ENCODE measurements at places on chromosomes 3 and 15. TPM values are rescaled to one million over a fixed set of nuclear protein-coding genes. Genes with fewer than 3 reads are reported as not detected.

GRCh38 chr3:128338536-128339330 is 128.0 kb downstream of the DNAJB8 start:
- H3K4me1 ChIP-seq: no peaks in the 10 kb centered on the region
- H3K27me3 ChIP-seq: no peaks in the 10 kb centered on the region
- no peak for DNase-seq
- no peak overlapping the region for H3K27ac ChIP-seq
- H3K36me3 ChIP-seq: no peaks in the 10 kb centered on the region
- H3K4me3 ChIP-seq: no peak overlapping the region

ZMYND10 gene
- total RNA-seq: 3.6 TPM

MYEF2 gene
- 25.2 TPM for total RNA-seq

- no peak for DNase-seq
- no peak overlapping the region for H3K4me3 ChIP-seq
- no peaks in the 10 kb centered on the region for H3K4me1 ChIP-seq
- H3K36me3 ChIP-seq: no peaks in the 10 kb centered on the region
- peaks cover 2% of the 10 kb centered on the region for H3K27me3 ChIP-seq
Observed at GRCh38 chr15:94029495-94029894, 201.9 kb upstream of the MCTP2 start.

DNA sequence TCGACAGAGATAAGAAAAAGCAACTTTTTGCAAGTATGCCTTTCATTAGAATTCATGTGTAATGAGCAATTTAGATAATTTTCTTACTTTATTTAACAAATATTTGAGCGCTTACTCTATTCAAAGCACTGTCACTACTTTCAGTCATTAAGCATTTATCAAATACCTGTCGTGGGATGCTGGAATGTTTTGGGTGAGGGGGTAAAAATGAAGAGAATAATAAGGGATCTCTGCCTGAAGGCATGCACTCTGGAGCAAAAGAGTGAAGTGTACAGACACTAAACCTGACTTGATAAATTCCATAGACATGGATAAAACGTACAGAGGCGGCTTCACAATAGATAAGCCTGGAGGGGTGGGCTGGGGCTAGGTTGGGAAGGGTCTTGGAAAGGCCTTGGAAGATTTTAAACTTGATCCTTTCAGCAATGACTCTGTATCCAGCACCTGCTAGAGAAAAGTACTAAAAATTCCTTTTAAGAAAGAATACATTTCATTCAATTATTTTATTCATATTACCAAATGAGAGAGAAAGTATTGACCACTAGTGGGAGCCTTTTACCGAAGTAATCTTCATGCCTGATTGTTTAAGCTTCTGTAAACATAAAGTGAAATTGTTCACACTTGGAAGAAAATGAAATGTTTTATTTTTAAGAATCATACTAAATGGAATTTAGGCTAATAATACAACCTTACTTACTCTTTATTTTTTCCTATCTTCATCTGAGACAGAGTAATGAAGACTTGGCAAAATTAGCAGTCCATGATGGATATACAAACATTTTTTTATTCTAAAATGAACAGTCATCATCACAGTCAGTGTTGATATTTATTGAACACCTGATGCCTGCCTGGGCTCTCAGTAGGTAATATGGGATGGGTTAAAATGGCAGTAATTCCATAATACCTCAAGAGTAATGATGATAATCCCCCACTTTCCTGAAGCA is 113.2 kb downstream of the PPP2R3A start:
- H3K27me3 ChIP-seq: peaks cover 6% of the 10 kb centered on the region
- no peak for DNase-seq
- no peaks in the 10 kb centered on the region for H3K4me1 ChIP-seq
- no peak overlapping the region for H3K27ac ChIP-seq
- no peaks in the 10 kb centered on the region for H3K36me3 ChIP-seq

DNA sequence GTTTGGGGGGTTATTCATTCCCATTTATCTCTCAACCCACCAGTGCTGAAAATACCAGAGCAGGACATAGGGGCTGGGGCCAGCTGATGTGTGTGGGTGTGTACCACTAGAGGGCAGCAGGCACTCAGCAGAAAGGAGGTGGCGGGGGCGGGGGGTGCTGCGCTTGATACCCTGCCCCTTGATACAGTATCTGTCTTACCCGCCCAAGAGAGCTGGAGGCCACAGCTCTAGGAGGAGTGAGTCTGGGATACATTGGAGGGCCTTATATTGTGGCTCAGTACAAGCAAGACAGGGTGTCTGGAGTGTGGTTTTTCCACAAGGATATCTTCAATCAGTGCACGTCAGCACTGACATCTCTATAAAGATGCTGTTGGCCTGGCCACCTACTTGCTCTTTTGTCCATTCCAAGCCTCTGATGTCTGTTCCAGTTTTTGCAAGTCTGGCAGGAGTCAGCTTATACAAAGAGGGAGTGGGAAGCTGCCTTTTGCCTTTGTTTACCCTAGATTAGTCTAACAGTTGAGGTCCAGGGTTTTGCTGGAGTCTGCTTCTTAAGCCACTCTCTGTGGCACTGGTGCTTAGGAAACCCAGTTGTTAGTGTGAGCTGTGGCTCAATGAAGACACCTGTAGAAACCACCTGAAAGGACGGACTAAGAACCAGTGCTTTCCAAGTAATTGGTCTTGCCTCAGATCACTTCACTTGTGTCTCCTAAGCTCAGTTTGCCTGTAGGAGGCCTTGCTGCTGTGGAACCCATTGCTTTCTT is 1.5 kb upstream of the RBM15B start:
- H3K27ac ChIP-seq: peak overlapping the region; percentile 73
- no peaks in the 10 kb centered on the region for H3K27me3 ChIP-seq
- peaks cover 58% of the 10 kb centered on the region for H3K36me3 ChIP-seq
- DNase-seq: peak; percentile 72

DNA sequence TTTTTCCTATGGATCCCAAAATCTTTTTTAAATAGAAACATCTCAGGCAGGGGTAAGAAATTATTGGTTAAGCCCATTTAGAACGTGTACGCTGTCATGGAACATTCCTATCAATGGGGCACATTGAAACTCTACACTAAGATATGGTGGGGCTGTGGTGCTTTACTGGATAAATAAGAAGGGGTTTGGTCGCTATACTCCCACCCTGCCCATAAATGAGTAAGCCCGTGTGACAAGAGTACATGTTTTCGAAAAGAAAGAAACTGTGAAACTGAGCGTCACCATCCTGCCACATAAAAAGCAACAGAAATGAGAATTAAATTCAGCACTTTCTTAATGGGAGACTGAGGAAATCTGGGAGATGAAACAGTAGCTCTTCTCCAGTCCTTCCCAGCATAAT is 929.7 kb upstream of the CFAP20DC start:
- DNase-seq: no peak
- H3K27me3 ChIP-seq: no peaks in the 10 kb centered on the region
- no peak overlapping the region for H3K27ac ChIP-seq
- H3K4me1 ChIP-seq: peaks cover 38% of the 10 kb centered on the region
- H3K4me3 ChIP-seq: no peak overlapping the region

GRCh38 chr3:113677737-113678136 is 18.7 kb downstream of the USF3 start:
- H3K27me3 ChIP-seq: no peaks in the 10 kb centered on the region
- peaks cover 17% of the 10 kb centered on the region for H3K36me3 ChIP-seq
- no peak for DNase-seq
- no peak overlapping the region for H3K27ac ChIP-seq
- no peaks in the 10 kb centered on the region for H3K4me1 ChIP-seq

GRCh38 chr3:58429657-58430056 is 4.0 kb downstream of the PDHB start:
- H3K4me3 ChIP-seq: no peak overlapping the region
- no peak overlapping the region for H3K27ac ChIP-seq
- no peak for DNase-seq
- peaks cover 20% of the 10 kb centered on the region for H3K4me1 ChIP-seq

DNA sequence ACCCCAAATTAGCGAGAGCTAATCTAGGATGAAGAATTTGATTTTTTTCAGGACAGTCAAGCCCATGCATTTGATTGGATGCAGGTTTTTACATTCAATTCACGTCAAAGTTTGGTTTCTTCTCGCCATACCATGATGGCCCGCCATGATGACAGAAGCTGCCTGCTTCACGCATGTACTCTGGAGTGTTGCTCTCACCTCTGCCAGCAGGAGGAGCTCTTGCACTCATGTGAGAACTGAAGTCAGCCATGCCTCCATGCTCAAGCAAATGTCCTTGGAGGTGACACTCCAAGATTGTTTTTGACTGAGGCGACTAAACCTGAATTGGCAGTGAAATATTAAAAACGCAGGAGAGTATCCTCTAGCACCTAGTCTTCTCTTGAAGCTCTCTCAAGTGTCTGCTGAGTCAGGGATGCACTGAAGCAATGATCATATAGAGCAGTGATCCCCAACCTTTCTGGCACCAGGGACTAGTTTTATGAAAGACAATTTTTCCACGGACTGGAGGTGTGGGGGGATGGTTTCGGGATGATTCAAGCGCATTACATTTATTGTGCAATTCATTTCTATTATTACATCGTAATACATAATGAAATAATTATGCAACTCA is 120.9 kb downstream of the SAMMSON start:
- H3K27me3 ChIP-seq: peaks cover 4% of the 10 kb centered on the region
- H3K4me3 ChIP-seq: no peak overlapping the region
- no peaks in the 10 kb centered on the region for H3K4me1 ChIP-seq
- no peaks in the 10 kb centered on the region for H3K36me3 ChIP-seq

TTLL13 gene
- total RNA-seq: 0.87 TPM

SLC12A1 gene
- total RNA-seq: not detected

KBTBD8 gene
- 8.3 TPM for total RNA-seq

MUC4 gene
- total RNA-seq: 0.15 TPM

- peak overlapping the region; percentile 78 for H3K27ac ChIP-seq
- H3K4me1 ChIP-seq: peaks cover 66% of the 10 kb centered on the region
- peak overlapping the region; percentile 87 for H3K4me3 ChIP-seq
- H3K27me3 ChIP-seq: no peaks in the 10 kb centered on the region
- peaks cover 23% of the 10 kb centered on the region for H3K36me3 ChIP-seq
Observed at GRCh38 chr3:69079269-69080159, 651 bp downstream of the UBA3 start.

DNA sequence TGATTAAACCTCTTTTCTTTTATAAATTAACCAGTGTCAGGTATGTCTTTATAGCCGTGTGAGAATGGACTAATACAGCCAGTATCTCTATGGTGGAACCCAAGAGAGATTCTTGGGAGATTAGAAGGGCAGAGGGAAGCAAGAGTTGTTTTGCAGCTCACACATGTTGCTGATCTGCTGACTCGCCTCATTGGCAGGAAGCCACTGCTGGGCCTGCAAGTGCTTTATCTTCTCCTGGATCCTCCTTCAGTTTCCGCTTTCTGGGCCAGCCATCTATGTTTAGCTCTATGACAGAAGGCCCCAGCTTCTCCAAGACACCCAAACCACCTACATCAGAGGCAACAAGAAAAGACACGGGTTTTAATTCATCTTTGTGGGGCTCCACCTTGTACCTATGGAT is 23.4 kb upstream of the GALNT15 start:
- DNase-seq: no peak
- H3K4me3 ChIP-seq: no peak overlapping the region
- no peaks in the 10 kb centered on the region for H3K27me3 ChIP-seq
- H3K4me1 ChIP-seq: peaks cover 5% of the 10 kb centered on the region
- H3K27ac ChIP-seq: no peak overlapping the region

GRCh38 chr3:59450437-59450836 is 400.6 kb upstream of the CFAP20DC start:
- H3K36me3 ChIP-seq: peaks cover 63% of the 10 kb centered on the region
- H3K27me3 ChIP-seq: no peaks in the 10 kb centered on the region
- H3K27ac ChIP-seq: peak overlapping the region; percentile 99
- H3K4me1 ChIP-seq: peaks cover 83% of the 10 kb centered on the region
- DNase-seq: no peak

DNA sequence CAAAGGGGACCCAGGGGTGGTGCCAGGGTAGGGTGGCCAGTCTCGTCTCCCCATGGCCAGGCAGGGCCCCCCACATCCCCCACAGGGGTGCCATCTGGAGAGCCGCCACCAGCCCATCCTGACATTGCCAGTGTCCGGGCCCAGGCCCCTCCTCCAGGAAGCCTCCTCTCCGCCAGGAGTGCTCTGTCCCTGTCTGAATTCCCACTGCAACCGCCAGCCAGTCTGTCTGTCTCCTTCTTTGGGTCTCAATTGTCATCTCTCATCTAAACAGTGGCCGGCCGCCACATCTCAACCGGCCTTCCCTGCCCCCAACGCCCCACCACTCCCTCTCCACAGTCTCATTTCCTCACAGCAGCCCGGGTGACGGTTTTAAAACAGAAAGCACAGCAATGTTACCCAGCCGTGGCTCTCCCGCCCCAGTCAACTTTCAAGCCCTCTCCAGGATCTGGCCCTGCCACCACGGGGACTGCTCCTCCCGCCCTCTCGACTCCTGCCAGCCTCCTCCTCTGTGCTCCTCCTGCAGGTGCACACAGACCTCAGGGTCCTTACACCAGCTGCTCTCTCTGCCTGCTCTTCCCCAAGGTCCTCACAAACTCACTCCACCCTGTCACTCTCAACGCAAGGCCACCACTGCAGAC is 57.0 kb downstream of the IQSEC1 start:
- H3K36me3 ChIP-seq: peaks cover 14% of the 10 kb centered on the region
- peak; percentile 79 for DNase-seq
- H3K27me3 ChIP-seq: no peaks in the 10 kb centered on the region
- peak overlapping the region; percentile 99 for H3K27ac ChIP-seq
- H3K4me1 ChIP-seq: peaks cover 52% of the 10 kb centered on the region
- peak overlapping the region; percentile 78 for H3K4me3 ChIP-seq

- H3K36me3 ChIP-seq: no peaks in the 10 kb centered on the region
- H3K4me3 ChIP-seq: no peak overlapping the region
- H3K27me3 ChIP-seq: no peaks in the 10 kb centered on the region
- no peak overlapping the region for H3K27ac ChIP-seq
Observed at GRCh38 chr3:100941041-100941440, 52.2 kb downstream of the ABI3BP start.

DNA sequence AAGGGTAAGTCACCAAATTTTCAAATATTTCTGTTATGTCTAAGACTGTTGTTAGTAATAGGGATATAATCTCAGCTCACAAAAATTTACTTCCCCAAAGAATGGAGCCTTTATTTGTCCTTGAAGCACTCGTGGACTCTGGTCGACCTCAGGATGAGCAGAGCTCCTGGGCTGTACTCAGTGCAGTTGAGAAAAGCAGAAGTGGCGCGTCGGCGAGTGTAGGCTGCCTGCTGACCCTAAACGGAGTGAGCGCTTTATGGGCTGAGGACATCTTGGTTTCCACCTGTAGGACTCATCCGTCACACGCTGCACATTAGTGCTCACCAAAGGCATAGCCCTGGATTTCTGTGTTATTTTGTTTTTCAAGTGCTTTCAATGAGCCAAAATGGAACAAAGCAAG is 11.0 kb downstream of the GABRA5 start:
- no peaks in the 10 kb centered on the region for H3K4me1 ChIP-seq
- H3K36me3 ChIP-seq: no peaks in the 10 kb centered on the region
- H3K27ac ChIP-seq: no peak overlapping the region

SETD5 gene
- total RNA-seq: 129 TPM

DNA sequence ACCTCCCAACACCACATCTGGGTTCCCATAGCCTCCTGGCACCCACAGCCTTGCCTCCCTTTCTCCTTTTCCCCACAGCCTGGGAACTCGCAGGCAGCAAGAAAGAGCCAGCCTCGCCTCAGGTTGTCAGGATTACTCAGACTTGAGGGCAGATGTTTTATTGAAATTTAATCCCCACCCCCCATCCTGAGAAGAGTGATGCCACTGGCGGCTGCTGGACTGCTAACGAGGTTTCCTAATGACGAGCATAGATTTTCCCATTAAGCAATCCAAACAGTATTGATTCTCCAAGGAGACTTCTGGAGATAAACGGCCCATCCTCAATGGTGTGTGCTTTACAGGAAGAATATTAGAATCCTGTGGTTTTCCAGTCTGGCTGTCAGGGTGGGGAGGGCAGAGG is 13.7 kb downstream of the SHF start:
- no peaks in the 10 kb centered on the region for H3K36me3 ChIP-seq
- H3K27me3 ChIP-seq: no peaks in the 10 kb centered on the region
- no peak overlapping the region for H3K27ac ChIP-seq
- no peak overlapping the region for H3K4me3 ChIP-seq
- no peaks in the 10 kb centered on the region for H3K4me1 ChIP-seq

GRCh38 chr15:67307889-67308597 is 53.5 kb downstream of the IQCH start:
- no peak for DNase-seq
- H3K4me3 ChIP-seq: no peak overlapping the region
- no peak overlapping the region for H3K27ac ChIP-seq
- H3K27me3 ChIP-seq: no peaks in the 10 kb centered on the region
